Natural killer cell (primary cell): ENCODE measurements at places on chromosomes 5 and 9. TPM values are rescaled to one million over a fixed set of nuclear protein-coding genes. Genes with fewer than 3 reads are reported as not detected.
A peak's percentile ranks its signal among the peaks of the same experiment; 100 is the strongest.

GRCh38 chr9:102740578-102740977 is 254.6 kb upstream of the CYLC2 start:
- no peak for DNase-seq

- DNase-seq, result no peak
Observed at GRCh38 chr5:38291355-38291754, 33.0 kb downstream of the EGFLAM start.

DNA sequence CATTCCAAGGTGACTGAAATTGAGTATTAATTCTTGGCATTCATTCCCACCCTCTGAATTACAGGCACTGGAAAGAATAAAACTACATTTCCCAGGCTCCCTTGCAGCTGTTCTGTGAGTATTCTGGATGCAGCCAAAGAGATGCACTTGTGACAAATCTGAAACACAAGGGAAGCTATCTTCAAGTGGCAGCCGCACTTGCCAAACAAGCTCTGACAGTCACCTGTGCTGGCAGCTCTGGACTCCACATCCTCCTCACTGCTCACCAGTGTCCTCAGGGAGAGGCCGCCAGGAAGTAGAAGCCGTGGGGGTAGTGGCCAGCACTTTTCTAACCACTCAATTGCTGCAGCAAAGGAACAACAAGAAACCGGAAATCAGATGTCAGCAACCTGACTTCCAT is 275.0 kb downstream of the NR2F1-AS1 start:
- no peak for DNase-seq

- DNase-seq, result peak; percentile 71
Observed at GRCh38 chr9:37464426-37465248, 613 bp downstream of the ZBTB5 start.

- no peak for DNase-seq
Observed at GRCh38 chr9:113395000-113395861, 5.9 kb downstream of the ALAD start.

DNA sequence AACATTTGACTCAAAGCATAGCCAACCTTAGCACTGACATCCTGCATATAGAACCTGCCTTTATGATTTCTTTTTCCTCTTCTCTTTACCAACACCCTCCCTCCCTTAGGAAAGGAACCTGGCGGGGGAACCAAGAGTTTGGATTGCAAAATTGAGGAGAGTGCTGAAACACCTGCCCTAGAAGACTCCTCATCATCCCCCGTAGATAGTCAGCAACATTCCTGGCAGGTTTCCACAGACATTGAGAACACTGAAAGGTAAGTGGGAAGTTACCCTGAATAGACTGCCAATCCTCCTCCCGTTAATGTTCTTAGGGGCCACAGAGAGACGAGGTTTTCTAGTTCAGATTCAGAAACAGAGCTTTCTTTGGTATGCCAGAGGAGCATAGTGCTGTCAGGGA is 88.8 kb downstream of the RGS7BP start:
- DNase-seq, result no peak

GRCh38 chr5:138503487-138504270 is 38.4 kb downstream of the EGR1 start:
- DNase-seq, result no peak

DNA sequence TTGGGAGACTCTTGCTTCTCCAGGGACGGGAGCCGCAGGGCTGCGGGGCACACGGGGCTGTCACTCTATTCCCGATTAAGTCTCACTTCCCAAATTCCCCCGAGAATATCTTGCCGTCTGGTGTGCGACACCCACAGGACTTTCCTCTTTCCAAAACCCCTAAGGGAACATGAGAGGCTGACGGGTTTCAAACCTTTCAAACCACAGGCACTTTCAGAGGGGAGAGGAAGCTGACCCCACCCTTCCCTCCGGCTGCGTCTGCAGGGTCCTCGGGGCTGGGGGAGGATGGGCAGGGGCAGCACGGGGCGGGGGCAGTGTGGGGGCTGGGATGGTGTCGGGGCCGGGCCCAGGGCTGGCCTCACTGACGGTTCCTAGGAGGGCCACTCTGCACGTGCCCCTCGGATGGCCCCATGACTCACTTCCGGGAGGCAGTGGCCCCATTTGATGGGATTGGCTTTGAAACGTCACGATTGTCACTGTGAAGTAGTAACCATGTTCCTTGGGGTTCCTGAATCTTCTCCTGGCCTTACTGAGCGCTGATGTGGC is 38.2 kb downstream of the SLC9A3 start:
- no peak for DNase-seq

GRCh38 chr9:87494970-87495471 is 2.6 kb upstream of the DAPK1 start:
- no peak for DNase-seq

DNA sequence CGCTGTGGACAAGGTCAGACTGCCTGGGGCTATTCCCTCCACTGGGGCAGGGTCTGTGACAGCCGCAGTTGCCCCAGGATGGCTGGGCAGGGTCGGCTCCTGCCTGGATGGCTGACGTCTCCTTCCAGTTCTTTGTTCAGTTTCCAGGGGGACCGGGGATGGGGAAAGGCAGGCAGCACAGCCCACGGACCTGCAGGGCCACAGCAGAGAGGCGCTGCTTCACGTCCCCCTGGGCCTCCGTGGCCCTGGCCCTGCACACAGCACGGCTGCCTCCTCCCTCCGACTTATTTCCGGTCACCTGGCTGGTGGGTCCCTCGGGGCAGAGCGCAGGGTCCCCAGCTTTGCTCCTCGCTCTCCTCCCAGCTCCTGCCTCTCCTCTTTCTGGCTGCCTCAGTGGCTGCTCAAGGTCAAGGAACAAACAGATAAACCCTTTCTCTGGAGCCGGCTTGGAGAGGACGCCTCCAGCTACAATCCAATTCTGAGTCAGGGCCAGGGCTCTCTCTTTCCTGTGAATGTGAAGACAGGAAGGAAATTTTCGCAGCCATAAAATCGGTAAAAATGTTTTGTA is 169.7 kb downstream of the C9orf50 start:
- no peak for DNase-seq

CDHR2 gene
- total RNA-seq, result 0.75 TPM

DNA sequence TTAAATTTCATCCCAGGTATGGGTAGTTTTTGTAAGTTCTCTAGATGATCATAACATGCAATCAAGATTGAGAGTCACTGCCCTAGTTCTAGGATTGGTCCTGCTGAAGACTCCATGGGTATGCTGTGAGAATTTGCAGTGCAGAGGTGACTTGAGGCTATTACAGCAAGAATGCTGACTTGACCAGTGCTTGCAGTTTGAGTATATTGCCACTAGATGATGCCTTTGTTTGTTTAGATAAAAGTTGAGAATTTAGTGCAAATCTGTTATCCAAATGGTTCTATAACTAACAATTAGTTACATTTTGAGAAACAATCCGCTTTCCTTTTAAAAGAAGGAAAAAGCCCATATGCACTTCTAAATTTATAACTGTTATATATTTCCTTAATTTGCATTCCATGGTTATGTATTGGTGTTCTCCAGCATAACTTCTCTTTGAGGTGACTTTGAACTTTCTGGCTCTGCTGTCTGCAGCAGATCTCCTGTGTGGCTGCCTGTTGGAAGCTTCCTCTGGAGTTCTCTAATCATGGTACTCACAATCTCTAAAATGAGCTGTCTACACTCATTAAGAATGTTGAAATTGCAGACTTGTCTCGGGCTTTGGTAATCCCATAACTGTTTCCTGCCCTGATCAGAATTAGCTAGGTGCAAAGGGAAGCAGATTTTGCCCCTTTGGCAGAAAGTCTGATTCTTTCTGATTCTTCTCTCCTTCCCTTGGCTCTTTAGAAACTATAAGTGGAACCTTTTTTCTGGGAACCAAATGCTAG is 24.9 kb downstream of the MELK start:
- DNase-seq, result peak; percentile 37

GRCh38 chr5:160772854-160773253 is 79.2 kb downstream of the ATP10B start:
- DNase-seq, result no peak

ENTPD2 gene
- total RNA-seq, result not detected

DNA sequence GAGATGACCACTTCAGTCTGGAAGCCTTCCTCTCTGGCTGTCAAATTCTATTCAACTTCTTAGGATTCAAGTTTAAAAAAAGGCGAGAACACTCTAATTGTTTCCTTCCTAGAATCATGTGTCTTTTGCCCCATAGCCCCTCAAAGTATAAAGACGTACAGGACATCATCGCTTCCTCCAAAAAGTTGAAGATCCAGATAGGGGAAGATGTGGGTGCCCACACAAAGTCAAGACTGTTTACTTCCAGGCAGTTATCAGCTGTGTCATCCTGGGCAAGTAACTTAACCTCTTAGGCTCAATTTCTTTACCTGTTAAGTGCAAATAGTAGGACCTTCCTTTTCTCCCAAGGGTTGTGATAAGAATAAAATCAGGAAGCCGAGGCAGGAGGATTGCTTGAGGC is 40.1 kb downstream of the PPARGC1B start:
- no peak for DNase-seq

EFNA5 gene
- total RNA-seq, result 4.3 TPM

TCF7 gene
- 97.7 TPM for total RNA-seq

ABO gene
- 0.20 TPM for total RNA-seq

GRCh38 chr5:158845941-158846340 is 253.8 kb downstream of the EBF1 start:
- no peak for DNase-seq

TEX48 gene
- not detected for total RNA-seq

- no peak for DNase-seq
Observed at GRCh38 chr5:68182534-68182933, 33.0 kb upstream of the PIK3R1 start.

- DNase-seq, result no peak
Observed at GRCh38 chr9:70133253-70134208, 89.9 kb downstream of the MAMDC2 start.

DNA sequence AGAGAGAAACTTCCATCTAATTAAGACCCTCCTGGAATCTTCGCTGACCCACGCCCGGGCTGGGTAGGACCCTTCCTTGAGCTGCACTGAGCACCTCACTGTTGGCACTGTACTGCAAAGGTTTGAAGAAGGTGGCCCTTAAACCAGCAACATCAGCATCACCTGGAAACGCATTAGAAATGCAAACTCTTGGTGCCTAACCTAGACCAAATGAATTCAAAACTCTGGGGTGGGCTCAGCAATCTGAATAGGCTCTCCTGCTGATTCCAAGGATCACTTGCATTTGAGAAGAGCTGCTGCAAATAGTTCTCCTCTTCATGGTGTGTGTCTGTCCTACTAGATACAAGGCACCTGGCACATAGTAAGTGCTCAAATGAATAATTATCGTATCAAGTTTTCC is 2.7 kb upstream of the ZNF618 start:
- no peak for DNase-seq

- DNase-seq, result no peak
Observed at GRCh38 chr9:88949961-88950340, 41.3 kb upstream of the S1PR3 start.

GRCh38 chr5:140862441-140863295 is 6.1 kb upstream of the PCDHA11 start:
- no peak for DNase-seq

ZFP37 gene
- 0.89 TPM for total RNA-seq

PCDHGC3 gene
- 0.68 TPM for total RNA-seq

PCDHGA1 gene
- total RNA-seq, result not detected
